Ovary (tissue), 10 donors: ENCODE measurements at places on chromosomes 12 and 14.
A peak's percentile ranks its signal among the peaks of the same experiment; 100 is the strongest.

DNA sequence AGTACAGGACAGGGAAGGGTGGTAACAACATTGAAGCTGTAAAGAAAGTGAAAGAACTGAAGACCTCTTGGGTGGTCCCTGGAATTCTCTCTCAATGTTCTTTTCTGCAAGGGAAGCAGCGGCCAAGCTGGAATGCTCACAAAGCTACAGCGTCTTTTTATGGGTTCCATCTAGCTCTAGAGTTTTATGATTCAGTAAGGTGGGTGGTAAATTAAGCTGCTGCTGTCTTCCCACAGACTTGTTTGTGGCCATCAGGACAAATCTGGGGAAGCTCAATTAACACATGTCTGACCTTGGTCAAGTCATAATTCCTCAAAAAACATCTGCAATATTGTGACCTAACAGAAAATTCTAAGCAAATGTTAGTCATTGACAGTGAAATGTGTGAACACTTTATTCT, 139.1 kb downstream of the MED13L start:
- DNase-seq = no peak

- no peak for DNase-seq
Observed at GRCh38 chr12:9096563-9097176, 19.0 kb downstream of the A2M start.

- no peak for DNase-seq
Observed at GRCh38 chr12:69688021-69688420, 11.1 kb downstream of the BEST3 start.

DNA sequence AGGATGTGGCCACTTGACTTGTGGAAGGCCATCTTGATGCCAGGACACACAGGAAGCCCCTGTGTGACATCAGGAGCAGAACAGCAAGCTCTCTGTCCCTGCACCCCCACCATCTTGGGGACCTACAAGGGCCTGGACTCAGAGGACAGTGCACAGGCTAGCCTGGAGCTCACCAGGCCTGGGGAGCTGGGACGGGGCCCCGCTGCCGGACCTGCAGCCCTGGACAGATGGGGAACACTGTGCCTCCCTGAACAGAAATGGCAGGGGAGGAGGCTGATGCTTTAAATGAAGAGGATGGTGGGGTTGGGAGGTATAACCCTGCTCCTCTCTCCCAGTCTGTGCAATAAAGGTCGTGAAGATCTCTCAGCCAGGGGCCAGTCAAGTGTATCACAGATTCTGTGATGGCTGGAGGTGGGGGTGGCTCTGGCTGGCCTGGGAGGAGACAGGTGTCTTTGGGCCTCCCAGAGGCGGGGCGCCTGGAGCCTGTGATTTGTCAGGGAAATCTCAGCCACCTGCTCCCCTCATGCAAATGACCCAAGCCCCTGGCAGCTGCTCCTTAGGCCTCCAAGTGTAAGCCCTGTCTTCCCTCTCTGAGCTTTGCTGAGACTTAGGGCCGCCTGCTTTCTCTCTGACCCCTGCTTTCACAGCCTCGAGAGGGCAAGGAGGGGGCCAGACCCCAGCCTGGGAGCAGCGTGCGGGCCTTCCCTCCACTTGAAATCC, 1.1 kb upstream of the GNB3 start:
- no peak for DNase-seq

DNA sequence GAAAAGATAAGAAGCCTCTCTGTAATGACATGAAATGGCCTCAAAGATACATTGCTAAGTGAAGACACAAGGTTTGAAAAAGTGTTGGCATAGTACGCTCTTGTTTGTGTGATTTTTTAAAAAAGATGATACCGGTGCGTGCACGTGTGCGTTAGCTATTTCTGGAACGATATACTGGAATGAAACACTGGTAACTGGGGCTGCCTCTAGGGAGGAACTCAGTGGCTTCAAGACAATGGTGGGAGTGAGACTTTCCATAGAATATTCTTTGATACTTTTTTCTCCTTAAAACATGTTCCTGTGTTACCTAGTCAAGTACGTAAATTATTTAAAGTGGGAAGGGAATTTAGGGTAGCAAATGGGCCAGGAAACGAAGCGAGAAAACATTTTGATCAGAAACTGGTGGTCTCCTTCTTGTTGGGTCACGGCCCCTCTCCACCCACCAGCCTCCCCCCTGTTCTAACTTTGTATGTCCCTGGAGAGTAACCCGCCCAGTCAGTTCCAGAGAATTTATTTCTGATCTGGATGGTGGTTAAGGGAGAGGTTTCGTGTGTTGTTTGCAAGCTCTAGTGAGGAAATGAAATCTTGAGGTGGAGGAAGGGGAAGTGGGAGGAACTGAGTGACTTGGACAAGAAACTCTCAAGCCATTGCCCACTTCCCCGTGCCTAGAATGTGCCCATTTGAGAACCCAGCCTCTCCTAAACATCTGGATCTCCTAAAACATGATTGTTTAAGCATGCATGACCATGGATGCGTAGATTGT, 6.6 kb downstream of the FGF6 start:
- DNase-seq = no peak

GRCh38 chr12:109549613-109550270, 23.6 kb downstream of the MMAB start:
- no peak for DNase-seq

DNA sequence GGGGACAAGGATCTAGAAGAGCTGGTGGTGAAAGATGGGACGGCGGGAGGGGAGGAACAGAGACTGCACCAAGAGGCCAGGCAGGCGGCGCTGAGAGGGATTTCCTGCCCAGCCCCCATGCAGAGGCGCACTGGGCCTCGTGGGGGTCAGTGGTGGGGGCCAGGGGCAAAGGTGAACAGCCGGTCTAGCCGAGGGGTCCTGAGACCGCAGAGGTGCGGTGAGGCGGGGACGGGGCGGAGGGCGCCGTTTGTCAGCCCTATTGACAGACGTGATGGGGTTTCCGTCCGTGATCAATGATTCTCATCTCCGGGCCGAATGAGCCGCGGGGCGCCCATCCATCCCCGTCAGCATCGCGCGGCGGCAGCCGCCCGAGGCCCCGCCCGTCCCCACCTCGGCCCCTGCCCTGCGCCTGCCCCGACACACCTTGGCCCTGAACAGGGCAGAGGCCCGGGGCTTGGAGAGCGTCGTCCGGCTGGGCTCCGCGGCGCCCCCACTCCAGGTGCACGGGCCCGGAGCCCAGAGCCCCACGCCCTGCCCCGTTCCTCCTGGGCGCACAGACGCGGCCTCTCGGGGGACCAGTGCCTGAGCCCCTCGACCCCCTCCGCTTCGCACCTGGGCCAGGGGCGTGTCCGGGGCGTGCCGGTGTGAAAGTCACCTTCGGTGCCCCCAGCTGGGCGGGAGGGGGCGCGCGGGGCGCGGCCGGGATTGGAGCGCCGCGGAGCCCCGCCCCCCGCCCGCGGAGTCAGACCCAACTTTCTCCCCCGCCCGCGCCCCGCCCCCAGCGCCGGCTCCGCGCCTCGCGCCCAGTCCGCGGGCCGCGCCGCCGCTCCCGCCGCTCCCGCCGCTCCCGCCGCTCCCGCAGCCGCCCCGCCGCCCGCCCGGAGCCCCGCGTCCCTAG, at the start of gene NXPH4:
Gene NXPH4 (plus strand): TSS at position 781 of the 898 bp plus-strand sequence. CDS start 176 bp downstream, outside the sequence.
- DNase-seq = peak; percentile 58

DNA sequence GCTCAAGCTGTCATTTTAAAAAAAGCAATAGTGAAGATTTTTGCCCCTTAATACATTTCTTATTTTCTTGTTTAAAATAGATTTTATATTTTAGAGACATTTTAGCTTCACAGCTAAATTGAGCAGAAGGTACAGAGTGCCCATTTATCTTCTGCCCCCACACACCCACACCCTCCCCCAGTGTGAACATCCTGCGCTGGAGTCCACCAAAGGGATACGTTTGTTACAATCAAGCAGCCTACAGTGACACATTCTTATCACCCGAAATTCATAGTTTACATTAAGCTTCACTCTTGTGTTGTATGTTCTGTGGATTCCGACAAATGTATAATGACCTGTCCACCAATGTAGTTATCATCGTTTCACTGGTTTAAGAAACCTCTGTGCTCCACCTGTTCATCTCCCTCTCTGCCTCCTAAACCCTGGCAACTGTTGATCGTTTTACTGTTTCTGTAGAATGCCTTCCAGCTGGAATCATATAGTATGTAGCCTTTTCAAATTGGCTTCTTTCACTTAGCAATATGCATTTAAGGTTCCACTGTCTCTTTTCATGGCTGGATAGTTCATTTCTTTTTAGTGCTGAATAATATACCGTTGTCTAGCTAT, 91.0 kb upstream of the TRAF3 start:
- no peak for DNase-seq

DNA sequence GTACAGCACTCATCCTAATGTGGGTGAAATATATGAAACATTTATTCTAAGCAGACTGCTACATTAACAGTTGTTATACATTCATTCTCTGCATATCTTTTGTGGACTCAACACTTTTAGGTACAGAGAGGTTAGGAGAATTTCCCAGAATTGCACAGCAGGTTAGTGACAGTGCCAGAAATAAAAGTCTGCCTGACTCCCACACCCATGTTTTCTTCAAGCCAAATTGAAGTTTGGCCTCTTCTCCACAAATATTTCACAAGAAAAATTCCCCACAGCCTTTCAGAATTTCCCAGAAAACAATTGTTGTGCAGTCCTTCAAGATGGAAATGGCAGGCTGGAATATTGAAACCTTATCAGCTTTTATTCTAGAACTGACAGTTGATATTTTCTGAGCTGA, 464.8 kb downstream of the RAD51B start:
- DNase-seq = no peak

DNA sequence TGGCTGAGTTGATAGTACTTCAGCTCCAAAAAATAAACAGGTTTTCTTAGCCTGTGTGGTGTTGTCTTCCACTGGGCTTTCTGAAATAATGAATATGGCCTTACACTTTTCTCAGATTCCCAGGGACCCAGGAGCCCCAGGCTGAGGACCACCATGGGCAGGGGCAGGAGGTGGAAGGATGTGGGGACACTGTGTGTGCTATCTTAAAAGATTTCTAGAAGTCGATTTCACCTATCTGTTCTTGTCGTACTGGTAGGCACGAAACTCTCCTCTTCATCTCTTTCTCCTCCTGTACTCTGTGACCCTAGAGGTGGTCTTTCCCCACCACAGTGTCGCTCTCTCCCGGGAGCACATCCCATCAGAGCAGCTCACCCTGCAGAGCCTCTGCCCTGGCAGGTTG, 107.7 kb upstream of the FKBP4 start:
- no peak for DNase-seq

GRCh38 chr12:67541625-67541991, 106.9 kb upstream of the DYRK2 start:
- no peak for DNase-seq

- DNase-seq = no peak
Observed at GRCh38 chr12:45415393-45415817, 199.5 kb downstream of the ANO6 start.

DNA sequence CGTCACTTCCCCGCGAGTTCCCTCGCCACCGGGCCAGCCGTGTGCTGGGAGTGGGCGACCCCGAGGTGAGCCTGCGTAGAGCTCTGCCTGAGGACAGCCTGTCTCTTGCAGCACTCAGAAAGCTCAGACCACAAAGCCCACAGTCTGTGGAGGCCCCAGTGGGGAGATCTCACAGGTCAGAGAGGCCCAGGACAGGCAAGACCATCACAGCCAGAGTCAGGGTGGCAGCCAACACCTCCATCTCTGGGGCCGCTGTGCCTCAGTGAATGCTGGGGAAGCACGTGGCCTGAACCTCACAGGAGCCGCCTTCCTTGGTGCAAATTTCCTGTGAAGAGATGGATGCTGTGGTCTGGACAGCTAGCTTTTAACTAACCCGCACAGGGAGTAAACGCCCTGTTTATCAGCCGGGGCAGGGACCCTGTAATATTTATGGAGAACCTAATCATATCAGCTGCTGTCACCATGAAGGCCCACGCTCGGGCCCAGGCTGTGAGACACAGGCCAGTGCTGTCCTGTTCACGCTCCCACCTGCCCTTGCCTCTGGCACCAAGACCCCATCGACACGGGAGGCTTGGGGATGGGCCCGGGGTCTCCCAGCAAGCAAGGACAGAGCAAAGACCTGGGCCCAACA, 56.9 kb downstream of the CDC42BPB start:
- no peak for DNase-seq

DNA sequence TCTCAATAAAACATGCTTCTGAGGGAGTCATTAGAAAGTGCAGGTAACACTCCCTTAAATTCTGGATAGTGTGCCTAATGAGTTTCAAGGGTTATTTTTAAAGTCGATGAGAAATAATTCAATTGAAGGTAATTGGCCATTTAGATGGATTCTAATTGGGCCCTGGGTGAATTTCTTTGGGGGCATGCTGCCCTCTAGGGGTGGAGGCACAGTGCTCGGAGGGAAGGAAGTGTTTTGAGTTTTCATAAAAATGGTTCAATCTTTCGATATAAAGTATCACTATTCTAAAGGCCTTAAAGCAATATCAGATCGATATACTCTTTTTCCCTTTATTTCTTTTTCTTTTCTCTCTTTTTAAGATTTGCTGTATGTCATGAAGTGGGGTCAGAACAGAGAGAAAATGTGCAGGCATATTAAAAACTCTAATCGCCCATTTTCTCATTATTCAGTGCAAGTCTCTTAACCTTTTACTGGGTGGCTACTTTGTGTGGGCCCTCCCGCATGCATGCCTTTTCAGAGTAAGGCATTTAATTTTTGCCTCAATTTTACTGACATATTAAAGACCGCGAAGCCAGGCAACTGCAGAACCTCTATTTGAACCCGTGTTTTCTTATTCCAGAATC, 25.5 kb downstream of the NKX2-8 start:
- no peak for DNase-seq

DNA sequence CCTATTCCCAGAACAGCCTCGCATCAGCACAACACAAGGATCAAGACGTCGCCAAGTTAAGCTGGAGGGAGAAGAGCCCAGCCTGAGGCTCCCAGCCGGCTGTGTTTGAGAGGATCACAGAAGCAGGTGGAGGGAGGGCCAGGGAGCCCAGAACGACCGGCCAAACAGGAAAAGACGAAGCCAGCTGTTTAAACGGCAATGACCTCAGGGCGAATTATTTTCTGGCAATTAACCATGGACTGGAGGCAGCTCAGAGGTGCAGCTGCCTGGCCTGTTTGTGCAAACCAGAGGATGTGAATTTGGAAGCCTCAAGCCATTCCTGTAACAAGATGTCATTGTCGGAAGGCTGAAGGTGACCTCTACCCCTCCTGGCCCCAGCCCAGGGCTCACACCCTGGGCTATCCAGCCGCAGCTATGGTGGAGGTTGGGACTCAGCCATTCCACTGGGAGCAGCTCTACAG, 175.8 kb upstream of the PRMT8 start:
- DNase-seq = peak; percentile 82

GRCh38 chr14:34671716-34672115, 41.8 kb upstream of the SNX6 start:
- DNase-seq = no peak

DNA sequence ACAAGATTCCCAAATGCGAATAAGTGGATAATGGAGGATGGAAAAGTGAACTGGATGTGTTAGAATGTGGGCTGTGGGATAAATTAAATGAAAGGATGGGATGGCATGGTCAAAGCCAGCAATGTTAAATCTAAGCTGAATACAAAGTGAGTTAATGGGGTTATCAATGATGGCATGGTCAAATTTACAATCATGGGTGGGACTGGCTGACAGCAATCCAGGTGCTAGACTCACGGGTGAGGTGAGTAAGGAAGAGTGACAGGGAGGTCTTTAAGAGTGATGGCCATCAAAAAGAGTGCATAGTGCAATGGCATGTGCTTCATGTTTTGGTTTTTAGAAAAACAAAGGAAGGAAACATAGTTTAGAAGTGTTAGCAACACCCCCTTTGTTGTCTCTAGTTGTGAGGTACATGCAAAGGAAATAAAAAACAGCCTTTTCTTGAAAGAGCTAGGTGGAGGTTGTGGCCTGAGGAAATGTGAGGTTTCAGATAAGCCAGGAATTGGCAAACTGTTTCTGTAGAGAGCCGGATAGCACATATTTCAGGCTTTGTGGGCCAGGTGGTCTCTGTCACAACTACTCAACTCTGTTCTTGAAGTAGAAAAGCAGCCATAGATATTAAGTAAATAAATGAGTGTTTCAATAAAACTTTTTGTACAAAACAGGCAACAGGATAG, 328.7 kb downstream of the RPL10L start:
- no peak for DNase-seq
